Amniotic epithelial cell (primary cell): ENCODE measurements at places on chromosomes 5 and 9.

DNA sequence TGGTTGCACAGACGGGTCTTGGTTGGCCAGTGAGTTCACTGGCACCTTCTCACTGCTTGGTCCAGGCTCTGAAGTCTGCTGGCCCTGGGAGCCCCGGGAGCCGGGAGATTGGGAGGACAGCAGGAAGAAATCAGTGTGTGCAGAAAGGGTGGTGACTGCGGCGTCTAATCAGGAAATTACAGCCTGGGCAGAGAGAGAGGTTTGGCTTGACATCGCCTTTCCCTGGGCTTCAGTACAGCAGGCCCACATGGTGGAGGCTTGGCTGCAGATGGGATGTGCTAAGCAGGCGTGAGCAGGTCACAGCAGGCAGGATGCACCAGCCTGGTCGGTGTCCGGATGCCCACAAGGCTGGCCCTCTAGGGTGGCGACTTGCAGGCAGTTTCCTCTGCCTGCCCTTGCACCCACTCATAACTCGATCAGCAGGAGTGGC is 17.2 kb downstream of the PITX1 start:
- DNase-seq: no peak

DNA sequence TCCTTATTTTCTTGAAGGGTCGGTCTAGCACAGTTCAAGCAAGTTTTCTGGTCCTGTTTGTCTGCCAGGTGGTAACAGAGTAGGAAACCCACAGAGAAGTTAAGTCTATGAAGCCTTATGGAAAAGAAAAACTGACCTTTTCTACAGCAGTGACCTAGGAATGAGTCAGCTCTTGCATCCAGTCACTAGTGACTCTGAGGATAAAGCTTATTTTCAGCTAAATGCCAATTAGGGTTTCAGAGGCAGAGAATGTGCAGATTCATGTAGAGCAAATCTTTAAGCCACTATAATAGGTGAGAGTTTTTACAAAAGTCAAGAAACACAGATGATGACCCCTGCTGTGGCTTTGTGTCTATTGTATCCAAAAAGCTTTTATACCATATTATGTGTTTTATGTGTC is 100.7 kb downstream of the CWC27 start:
- peak; percentile 60 for DNase-seq

DNA sequence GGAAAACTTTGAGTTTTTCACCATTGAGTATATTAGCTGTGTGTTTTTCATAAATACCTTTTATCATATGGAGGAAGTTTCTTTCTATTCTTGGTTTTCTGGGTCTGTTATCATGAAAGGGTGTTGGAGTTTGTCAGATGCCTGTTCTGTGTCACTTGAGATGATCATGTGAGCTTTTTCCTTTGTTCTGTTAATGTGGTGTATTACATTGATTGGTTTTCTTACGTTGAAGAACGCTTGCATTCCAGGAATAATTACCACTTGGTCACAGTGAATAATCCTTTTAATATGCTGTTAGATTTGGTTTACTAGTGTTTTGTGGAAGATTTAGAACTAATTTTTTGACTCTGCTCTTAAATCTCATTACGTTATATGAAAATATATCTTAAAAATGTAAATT is 7.8 kb downstream of the PLEKHG4B start:
- DNase-seq: no peak

DNA sequence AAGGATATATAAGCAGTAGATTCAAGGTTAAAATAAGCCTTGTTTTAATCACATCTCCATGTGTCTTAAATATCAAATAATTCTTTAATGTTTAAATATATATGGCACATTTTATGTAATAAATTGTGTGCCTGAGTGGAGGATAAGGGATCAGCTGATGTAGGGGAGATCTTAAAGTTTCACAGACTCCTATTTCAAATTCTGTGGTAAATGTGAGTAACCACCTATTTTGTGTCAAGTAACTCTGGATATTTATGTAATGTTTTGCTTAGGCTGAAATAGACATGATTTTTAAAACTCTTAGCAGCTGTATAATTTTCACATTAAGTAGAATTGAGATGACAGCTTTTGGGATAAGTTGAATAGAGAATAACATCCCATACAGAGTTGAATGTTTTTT is 41.3 kb upstream of the ITGA2 start:
- peak; percentile 44 for DNase-seq

DNA sequence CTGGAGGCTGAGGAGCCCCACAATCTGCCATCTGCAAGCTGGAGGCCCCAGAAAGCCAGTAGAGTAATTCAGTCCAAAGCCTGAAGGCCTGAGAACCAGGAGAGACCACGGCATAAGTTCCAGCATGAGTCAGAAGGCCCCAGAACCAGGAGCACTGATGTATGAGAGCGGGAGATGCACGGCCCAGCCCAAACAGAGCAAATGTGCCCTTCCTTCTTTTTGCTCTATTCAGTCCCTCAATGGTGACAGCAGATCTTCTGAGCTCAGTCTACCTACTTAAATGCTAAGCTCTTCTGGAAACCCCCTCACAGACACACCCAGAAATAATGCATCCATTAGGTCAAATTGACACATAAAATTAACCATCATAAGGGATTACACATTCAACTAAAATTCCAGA is 277.6 kb downstream of the ATPSCKMT start:
- DNase-seq: no peak

GRCh38 chr5:81393783-81394718 is at the start of gene ACOT12:
TSS of gene ACOT12 (minus strand) at chr5:81394134. CDS start at chr5:81394114, 20 bp downstream.
- peak; percentile 16 for DNase-seq

DNA sequence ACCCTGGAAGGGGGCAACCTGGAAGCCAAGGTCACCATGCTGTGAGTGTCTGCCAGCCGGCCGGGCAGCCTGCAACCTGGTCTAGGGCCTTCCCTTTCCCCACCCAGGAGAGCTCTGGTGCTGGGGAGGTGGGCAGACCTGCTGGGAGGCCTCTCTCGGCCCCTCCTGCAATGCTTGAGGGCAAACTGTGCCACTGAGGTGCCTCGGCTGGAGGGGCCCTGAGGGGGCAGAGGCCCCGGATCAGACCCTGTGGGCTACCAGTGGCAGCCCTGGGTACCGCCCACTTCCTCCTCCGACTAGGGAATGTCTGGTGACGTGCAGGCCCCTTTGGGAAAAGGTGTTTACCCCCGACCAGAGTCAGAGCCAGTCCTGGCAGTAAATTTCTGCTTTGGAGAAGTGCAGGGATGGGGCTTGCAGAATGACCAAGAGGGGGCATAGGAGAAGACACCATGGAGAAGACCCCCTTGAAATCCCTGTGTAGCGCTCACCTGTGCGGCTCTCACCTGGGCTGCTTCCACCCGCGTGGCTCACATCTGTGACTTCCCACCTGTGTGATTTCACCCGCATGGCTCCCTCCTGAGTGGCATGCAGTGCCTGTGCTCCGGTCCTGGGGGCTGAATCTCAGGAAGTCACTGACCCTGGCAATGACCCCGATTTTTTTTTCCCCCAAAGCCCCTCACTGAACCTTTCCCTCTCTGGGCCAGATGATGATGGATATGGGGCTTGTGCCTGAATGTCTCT is 1.1 kb downstream of the LCN1 start:
- no peak for DNase-seq

- DNase-seq: peak; percentile 97
These were observed 53.6 kb downstream of the ERGIC1 start for GRCh38 chr5:172887692-172888091.

DNA sequence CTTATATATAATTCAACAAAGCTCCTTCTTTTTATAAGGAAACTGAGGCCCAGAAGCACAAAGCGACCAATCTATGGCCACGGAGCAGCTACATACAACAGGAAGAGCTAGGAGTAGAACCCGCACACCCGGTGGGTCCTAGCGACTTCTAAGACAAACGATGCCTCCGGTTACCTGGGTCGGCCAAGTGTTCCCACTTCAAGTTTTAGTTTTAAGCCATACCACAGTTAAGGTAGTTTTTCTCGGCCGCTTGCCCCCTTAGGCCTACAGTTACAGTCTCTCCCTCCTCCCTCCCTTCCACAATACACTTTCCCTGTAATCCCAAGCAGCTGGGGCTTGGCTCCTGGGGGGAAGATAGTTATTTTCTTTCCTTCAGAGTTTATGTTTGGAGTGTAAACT is 533 bp downstream of the SREK1IP1 start:
- no peak for DNase-seq
